ENCODE measurements at places on chromosomes 3 and 15. TPM values are rescaled to one million over a fixed set of nuclear protein-coding genes. Genes with fewer than 3 reads are reported as not detected.

The PDZRN3 gene
- 7.2 TPM for polyA plus RNA-seq

The IGSF10 gene
- 0.60 TPM for polyA plus RNA-seq

The ESYT3 gene
- polyA plus RNA-seq = 0.23 TPM

The CCR1 gene
- polyA plus RNA-seq = 16.6 TPM

GRCh38 chr3:6807967-6808588 is 52.8 kb upstream of the GRM7 start:
- DNase-seq = no peak

GRCh38 chr15:90674476-90674875 is 42.7 kb upstream of the BLM start:
- no peak for DNase-seq

GRCh38 chr3:133089906-133090485 is 51.8 kb downstream of the TMEM108 start:
- no peak for DNase-seq
